GM03348 (cell line): ENCODE measurements at places on chromosomes 5 and 9.

GRCh38 chr9:125674981-125675973, 31.7 kb downstream of the MAPKAP1 start:
- peak; percentile 80 for DNase-seq

DNA sequence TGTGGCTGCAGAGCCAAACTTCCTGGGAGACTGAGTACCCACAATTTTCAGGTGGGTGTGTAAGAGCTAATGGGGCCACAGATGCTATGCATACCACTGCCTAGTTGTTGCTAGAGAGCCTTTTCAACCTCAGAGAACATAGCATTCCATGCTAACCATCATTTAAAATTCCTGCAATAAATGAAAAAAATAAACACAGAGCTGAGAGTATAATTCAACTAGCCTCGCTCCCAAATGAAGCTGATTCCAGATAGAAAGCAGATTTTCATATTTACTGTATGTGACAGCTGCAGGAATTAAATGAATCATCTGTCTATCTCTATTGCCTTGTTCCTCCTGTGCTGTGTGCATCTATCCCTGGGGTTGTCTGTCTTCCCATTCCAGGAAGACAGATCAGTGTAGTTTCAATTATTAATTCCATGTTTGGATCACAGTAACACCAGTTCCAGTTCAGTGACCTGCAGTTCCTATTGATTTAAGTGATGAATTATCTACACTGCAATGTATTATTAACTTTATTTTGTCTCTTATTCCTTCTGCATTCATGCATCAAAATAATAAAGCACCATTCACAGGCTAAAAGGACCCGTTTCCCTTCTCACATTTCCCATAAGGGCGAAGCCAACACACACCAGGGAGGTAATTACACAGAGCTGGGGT, 324.5 kb downstream of the SLIT3 start:
- DNase-seq = peak; percentile 79

DNA sequence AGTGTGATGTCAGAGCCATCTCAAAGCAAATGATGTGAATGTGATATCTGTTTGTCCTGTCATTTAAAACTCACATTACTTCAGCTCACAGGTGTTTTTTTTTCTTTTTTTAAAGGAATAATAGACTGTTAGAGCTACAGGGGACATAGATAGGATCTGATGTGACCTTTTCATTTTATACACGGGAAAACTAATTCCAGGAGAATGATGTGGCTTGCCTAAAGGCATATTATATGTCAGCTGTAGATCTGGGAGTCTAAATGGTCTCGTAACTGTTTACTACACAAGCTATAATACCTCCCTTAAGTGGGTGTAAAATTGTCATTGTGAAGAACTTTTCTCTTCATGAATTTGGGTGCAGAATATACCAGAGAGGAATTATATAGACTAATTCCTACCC, 2.0 kb downstream of the NMUR2 start:
- DNase-seq = no peak

GRCh38 chr5:129904667-129905472, 605 bp downstream of the CHSY3 start:
- DNase-seq = peak; percentile 50

DNA sequence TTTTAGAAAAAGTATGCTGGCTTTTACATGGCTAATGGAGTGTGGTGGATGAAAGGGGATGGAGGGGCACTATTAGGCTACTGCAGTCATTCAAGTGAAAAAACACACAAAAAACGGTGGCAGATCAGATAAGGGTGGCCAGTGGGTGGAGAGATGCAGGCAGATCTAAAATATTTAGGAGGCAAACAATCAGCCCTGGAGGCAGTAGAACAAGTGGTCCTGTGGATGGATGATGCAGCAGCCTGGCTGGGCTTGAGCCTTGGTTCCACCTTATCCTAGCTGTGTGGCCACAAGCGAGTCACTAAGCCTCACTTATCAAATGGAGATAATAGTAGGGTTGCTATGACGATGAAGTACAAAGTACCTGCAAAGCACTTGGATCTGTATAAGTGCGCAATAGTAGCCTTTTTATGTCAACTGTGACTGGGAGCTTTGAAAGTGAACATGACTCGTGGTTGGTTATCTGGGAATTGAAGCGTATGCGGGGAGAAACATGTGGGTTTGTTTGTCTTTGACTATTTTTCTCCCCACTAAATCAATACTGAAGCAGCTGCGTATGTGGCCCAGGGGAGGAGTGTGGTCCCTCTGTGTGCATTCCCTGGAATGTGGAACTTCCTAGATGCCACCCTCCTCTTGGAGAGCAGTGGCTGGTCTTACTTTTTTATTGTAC, 20.2 kb downstream of the NSG2 start:
- DNase-seq = no peak

DNA sequence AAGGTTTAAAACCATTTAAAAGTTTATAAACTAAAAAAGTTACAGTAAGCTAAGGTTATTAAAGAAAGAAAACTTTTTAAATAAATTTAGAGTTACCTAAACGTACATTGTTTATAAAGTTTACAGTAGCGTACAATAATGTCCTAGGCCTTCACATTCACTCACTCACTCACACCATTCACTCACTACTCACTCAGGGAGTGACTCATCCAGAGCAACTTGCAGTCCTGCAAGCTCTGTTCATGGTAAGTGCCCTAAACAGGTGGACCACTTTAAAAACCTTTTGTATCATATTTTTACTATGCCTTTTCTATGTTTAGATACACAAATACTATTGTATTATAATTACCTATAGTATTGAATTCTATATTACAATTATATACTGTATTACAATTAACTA, 190.8 kb upstream of the RASA1 start:
- no peak for DNase-seq

DNA sequence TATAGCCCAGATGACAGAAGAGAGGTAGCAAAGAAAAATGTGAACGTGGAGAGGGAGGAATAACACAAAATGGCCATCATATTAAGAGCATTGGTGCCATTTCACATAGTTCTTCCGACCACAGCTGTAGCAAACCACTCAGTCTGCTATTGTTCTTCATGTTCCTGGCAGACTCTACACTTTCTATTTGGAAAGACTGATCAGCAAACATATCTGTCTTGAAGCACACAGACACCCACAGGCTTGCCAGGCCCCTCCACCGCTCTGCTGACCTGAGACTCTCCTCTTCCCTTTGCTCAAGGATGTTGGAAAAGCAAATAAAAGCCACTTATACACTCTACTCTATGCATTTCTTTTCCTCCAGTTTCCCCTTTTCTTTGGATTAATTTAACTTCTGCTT, 298.0 kb downstream of the FBXL7 start:
- DNase-seq = no peak

GRCh38 chr9:98854266-98854665, 46.8 kb downstream of the GALNT12 start:
- peak; percentile 78 for DNase-seq

DNA sequence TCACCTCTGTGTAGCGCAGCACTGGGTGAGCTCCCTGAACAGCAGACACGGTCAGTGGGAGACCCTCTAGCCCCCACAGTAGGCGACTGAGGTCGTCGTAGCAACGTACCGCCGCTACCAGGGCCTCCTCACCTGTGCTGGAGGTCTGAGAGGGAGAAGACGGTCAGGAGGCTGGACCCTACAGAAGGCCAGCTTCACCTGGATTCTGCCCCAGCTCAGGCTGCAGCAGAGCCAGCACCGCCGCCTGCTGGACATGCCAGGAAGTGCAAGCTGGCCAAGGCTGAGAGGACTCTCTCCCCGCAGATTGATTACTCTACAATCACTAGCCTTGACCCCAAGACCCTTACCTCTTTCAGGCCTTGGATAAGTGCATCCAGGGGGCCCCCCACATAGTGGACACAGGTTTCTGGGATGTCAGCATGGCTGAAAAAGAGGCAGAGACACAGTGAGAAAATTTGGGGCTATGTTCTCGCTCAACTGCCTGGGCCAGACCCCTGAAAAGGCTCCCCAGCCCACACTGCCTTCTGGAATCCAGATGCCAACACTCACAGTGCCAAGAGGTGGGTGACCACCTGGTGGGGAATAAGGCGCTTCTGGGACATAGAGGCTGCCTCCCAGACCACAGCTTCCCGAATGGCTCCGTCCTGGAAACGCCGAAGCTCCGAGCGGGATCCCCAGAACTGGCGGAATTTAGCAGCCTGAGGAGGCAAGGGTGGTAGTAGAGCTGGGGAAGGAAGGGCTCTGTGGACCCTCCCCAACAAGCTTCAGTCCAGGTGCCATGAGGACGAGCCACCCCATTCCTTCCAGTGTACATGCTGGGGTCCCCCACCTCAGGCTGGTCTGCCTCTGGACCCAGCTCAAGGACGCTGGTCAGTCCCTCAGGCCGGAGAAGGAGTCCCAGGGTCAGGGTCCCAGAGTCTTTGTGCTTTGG, 6.9 kb downstream of the NOL6 start:
- DNase-seq = peak; percentile 80

DNA sequence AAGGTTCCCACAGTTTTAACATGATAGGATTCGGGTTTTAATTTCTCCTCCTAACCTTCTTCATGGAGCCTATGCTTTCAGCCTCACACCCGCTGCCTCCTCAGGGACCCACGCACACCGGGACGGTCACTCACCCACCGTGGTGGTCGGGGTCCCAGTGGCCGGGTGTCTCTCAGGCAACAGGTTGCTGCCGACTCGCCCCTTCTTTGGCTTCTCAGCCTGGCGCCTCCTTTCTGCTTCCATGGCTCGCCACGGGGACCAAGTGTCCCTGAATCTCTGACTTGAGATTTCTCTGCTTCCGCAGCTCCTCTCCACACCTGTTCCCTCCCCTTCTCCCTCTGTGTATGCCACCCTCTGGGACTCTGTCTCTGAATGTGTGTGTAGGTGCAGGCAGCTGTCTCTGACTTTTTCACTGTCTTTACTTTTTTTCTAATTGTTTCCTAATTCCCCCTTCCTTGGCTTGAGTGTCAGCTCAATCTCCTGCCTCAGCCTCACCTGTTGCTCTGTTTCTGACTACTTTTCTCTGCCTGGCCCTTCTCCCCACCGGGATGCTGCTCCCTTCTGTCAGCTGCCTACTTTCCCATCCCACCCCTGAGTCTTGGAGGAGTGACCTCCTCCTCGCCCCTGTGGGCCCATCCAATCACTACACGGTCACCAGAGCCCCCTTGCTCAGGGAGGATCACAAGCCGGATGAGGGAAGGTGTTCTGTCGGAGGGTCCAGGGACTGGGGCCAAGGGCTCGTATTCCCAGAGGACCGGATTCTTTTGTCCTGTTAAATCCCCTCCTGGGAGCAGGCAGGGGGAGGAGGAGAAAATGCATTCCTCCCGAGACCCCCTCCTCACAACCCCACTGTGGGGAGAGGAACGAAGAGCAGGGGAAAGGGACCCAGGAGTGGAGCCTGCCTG, at the start of gene PROP1:
TSS of gene PROP1 (minus strand) at position 552 of the 905 bp plus-strand sequence. CDS start at position 243, 309 bp downstream.
- no peak for DNase-seq

DNA sequence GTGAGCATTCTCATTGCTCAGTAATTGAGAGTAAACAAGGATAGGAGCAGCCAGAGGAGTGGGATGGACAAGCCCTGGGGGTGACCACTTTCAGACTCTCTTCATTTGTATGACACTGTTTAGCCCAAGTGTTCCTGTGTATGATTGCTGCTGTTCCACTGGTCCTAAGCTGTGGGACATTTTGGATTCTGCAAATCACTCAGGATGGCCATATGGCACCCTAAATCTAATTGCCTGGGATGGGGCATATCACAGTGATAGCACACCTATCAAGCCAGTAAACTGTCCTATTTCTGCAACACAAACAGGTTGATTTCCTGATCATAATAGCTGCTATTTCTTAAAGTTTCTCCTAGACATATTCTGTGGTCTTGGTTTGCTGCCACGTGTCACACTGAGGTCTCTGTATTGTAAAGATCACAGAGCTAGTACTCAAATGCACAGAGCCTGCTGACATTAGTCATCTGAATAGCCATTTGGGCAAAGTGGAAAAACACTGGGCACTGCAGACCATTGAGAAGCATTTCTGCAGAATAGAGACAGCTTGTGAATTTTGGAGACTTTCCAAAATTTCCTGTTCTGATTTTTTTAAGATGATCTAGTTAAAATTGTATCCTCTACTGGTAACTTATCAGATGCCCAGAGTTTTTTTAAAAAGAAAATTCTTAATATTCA, 320.2 kb downstream of the RFX3 start:
- no peak for DNase-seq

DNA sequence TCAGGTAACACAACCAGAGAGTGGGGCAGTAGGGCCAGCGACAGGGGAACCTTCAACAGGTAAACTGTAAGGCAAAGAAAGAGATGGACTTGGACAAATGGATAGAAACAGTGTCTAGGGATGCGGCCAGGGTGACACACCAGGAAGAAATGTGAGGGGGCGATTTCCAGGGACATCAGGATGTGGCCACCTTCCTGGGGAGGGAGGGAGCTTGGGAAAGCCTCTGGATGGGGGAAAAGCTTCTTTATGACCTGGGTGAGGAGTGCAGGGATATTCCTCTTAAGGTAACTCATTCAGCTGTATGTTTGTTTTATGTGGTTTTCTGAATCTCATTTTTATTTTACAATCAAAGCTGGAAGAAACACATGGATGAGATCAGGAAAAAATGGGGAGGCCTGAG, 11.9 kb upstream of the NXNL2 start:
- peak; percentile 62 for DNase-seq

DNA sequence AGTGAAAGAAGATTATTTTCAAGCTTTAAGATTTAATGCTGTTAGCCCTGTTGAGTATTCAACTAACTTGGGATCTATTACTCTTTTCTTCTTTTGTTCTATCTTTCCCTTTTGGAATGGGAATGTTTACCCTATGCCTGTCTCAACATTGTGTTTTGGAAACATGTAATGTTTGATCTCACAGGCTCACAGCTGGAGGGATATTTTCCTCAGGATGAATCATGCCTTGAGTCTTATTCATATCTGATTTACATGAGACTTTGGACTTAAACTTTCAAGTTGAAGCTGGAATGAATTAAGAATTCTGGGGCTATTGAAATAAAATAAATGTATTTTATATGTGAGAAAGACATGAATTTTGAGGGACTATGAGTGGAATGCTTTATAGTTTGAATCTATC, 607.8 kb upstream of the PTGER4 start:
- no peak for DNase-seq

DNA sequence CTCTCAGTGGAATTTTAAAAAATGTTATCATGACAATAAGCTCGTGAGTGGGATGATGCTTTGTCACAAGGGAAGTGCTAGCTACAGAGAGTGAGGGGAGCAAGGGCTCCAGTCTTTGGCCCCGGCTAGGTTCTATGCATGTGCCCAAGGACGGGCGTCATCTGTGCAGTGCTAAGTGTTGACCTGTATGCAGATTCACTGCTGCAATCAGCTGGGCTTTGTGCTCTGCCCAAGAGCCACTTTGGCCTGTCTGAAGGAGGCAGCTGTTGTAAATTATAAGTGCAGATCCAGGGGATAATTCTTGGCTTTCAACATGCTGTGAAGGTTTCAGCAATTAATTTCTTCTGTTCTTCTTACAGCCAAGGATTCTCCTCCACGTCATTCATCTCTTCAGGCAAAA, 268.6 kb downstream of the PSAT1 start:
- no peak for DNase-seq
